ENCODE measurements at places on chromosomes 3 and 15.

- DNase-seq: no peak
Measured at GRCh38 chr15:33581032-33581431, 270.3 kb downstream of the RYR3 start.

DNA sequence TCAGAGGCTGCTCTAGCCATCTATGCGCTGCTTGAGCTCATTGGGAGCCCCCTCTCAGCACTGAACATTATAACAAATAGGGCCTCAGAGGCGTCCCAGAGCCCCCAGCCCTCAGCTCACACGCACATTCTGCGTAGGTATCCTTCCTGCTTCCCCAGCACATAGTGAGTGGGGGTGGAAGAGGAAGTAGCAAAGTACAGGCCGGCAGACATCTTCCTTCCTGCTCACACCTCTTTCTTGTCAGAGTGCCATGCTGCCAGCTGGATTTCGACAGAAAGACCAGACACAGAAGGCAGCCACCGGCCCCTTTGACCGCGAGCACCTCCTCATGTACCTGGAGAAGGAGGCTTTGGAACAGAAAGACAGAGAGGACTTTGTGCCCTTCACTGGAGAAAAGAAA lies 16.6 kb downstream of the TMOD2 start:
- DNase-seq: peak; percentile 34

GRCh38 chr3:160765211-160765610 lies 9.2 kb downstream of the PPM1L start:
- no peak for DNase-seq

- DNase-seq: no peak
Measured at GRCh38 chr15:61759639-61760038, 300.6 kb downstream of the VPS13C start.

GRCh38 chr3:134242649-134243617 lies 7.7 kb downstream of the RYK start:
- DNase-seq: no peak

GRCh38 chr3:5423523-5423922 lies 236.0 kb downstream of the EDEM1 start:
- no peak for DNase-seq

GRCh38 chr15:71562251-71562650 lies 248.1 kb upstream of the NR2E3 start:
- DNase-seq: no peak

DNA sequence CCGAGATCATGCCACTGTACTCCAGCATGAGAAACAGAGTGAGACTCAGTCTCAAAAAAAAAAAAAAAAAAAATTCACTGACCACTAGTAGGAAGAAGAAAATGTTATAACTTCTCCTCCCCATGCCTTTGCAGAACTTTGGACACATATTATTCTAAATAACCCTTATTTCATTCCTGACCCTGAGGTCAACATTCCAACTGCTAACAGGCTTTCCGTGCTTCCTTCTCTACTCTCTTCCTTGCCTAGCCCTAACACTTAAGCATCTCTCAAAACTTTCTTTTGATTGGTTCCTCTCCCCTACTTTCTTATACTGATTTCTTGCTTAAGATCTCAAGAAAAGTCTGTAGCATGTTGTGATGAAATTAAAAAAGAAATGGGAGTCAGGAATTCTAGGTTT lies 146.8 kb downstream of the MEX3B start:
- DNase-seq: no peak

DNA sequence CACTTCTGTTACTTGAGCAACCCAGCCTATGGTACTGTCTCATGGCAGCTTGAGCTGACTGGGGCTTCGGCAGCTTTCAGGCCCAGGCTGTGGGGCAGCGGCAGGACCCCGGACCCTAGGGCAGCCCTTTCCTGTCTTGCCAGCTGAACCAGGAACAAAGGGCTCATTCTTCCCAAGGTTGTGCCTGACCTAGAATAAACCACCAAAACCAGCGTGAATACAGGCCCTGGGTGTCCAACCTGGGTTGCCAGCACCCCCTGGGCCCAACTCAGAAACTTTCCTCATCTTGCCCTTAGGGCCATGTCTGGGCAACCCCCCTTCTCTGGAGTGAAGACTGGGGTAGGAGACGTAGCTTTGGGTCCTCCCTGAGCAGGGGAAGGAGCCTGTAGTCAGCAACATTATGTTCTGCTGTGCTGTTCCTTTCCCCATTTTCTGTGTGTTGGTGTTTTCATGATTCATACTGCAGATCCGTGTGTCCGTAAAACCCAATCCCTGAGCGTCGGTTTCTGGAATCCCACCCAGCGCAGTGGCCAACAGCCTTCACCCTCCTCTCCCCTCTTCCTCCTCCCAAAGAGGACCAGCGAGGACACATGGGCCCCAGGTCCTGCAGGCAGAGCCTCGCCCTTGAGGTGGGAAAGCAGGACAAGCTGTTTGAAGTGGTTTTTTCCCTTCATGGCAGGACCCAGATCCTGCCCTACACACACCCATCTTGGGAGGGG lies 33.5 kb downstream of the TKT start:
- DNase-seq: no peak

DNA sequence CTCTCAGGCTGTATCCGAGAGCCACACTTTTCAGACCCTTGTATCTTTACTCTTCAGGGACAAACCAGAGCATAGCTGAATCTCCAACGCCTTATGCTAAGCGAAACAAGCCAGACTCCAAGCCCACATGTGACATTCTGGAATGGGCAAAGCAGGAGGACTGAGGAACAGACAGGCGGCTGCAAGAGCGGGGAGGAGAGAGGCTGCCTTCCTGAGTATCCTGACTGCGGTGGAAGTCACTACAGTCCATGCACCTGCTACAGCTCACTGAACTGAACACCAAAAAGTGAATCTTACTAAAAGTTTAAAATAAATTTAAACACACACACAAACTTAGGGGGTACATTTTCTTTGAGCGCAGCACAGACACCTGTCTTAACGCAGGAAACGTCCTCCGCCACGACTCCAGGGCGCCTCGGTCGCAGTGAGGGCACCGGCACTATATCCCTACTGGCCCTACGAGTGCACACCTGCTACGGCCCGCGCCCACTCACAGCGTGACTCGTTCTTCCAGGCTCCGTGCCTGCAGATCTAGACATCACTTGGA lies 1.4 kb downstream of the CYFIP1 start:
- no peak for DNase-seq

DNA sequence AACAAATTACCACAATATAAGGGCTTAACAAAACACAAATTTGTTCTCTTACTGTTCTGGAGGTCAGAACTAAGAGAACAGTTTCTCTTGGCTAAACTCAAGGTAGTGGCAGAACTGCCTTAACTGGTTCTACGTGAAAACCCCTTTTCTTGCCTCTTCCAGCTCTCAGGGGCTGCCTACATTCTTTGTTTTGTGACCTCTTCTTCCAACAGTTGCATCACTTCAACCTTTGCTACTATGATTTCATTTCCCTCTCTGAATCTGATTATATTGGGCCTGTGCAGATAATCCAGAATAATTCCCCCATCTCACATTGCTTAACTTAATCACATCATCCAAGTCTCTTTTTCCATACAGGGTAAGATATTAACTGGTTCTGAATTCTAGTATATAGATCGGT lies 624.6 kb downstream of the ZPLD1 start:
- DNase-seq: no peak

GRCh38 chr3:78285032-78285728 lies 1245.3 kb downstream of the ROBO2 start:
- DNase-seq: no peak

DNA sequence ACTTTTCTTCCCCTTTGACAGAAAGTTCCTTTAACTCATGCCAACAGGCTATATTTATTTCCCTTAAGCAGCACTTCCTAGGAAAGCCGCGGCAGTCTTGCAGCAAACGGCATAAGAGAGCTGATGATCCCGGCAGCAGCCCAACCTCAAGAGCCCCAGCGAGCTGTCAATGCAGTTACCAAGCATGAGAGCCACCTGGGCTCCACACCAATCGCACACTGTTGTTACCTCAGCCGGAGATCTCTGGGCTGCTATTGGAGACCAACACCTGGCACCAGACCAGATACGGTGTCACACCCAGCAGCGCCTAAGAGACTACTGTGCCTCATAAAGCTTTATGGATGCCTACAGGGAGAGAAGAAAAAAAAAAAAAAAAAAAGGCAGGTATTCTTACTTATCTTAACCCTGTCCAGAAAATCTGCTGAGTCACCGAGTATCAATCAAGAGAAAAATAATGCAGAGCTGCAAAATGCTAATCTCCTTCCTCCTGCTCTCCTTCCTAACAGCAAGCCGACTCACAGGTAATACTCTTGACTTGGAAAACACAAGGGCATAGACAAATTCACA lies 11.7 kb downstream of the ABCC5 start:
- DNase-seq: no peak

GRCh38 chr3:39350714-39351113 lies 21.2 kb downstream of the CCR8 start:
- no peak for DNase-seq

GRCh38 chr3:119350114-119350513 lies 55.9 kb downstream of the ARHGAP31 start:
- no peak for DNase-seq

DNA sequence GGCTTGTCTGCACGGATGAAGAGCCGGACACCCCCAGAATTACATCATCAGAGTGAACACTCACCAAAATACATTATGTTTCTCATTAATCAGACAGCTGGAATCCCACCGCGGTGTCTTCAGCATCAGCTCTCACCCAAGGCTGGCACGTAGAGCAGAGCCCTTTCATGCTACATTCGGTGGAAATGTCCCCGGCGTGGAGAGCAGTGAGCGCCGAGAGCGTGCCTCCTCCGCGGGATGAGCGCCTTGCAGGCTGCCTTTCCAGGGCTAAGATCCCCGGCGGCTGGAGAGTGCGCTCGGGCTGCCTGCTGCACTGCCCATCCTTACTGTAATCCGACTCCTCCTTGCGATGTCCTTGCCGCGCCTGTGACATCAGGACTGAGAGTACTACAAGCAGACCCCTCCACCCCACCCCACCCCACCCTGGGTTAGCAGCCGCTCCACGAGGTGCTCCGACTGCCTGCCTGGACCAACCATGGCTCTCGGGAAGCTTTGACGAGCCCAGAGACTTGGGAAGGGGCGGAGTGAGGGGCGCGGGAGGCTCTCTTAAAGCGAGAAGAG lies at the start of gene ZNF385D:
TSS of gene ZNF385D (minus strand) at position 380 of the 561 bp plus-strand sequence. CDS start at position 86, 294 bp downstream.
- DNase-seq: no peak

GRCh38 chr15:38254051-38254883 lies 1.6 kb downstream of the SPRED1 start:
- DNase-seq: no peak

DNA sequence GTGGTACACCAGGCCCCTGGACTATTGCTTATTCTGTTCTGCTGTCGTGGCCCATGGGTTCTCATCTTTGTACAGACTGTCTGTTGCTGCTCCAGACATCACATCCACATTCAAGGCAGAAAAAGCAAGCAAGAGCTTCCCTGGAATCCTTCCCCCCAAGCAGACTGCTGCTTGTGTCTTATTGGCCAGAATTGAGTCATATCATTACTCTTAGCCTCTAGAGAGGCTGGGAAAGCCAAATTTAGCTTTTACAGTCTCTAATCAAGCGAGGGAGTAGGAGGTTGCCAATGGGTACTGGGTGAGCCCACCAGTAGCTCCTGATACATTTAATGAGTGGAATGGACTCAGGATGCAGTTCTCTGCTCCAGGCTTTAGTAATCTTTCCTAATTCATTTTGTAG lies 39.4 kb downstream of the RAB6B start:
- DNase-seq: no peak

DNA sequence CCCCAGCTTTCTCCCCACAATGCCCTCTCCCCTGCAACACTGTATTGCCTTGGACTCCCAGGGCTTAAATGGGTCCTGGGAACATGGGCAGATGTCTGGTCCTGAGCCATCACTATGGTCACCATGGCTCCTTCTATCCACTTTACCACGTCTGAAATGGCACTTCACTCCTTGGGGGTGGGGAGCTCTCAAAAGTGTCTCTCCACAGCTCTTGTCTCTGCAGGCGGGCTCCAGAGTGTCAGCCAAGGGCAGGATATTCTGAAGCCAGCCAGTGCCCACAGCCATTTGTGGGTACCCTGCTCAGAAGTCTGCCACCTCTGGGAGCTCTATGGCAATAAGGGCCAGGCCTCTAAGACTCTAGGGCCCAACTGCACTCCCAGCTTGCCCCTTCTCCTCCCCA lies 163.9 kb downstream of the PPM1L start:
- no peak for DNase-seq

DNA sequence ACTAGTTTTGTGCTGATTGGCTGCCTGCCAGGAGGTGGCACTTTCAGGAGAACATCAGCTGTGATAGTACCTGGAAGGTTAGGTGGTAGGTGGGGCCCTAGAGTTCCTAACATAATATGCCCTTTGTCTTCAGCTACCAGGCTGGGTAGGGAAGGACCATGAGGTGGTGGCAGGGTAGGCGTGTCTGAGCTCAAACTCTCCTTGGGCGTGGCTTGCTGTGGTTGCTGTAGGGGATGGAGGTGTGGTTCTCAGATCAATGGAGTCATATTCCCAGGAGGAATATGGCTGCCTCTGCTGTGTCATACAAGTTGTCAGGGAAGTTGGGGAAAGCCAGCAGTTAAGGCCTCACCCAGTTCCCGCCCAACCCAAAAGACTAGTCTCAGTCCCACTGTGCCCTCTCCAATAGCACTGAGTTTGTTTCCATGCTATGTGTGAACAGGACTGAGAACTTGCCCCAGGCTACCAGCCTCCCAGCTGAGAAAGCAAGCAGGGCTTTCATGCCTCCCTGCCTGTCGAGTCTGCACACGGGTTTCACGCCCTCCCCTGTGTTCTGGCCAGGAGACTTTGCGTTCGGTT lies 107.7 kb downstream of the CHCHD4 start:
- DNase-seq: no peak

DNA sequence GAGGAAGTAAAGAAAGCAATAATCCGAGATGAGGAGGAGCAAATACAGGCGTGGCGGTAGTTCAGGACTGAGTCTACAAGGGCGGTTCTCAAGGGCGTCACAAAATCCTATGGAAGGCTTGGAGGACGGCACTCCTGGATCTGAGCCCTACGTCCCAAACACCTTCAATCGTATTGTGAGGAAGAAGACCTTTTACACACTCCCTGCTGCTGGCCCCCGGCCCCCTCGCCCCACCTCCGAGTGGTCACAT lies 747 bp downstream of the PLD1 start:
- no peak for DNase-seq

GRCh38 chr3:53703630-53704362 lies 142.4 kb downstream of the CHDH start:
- no peak for DNase-seq

DNA sequence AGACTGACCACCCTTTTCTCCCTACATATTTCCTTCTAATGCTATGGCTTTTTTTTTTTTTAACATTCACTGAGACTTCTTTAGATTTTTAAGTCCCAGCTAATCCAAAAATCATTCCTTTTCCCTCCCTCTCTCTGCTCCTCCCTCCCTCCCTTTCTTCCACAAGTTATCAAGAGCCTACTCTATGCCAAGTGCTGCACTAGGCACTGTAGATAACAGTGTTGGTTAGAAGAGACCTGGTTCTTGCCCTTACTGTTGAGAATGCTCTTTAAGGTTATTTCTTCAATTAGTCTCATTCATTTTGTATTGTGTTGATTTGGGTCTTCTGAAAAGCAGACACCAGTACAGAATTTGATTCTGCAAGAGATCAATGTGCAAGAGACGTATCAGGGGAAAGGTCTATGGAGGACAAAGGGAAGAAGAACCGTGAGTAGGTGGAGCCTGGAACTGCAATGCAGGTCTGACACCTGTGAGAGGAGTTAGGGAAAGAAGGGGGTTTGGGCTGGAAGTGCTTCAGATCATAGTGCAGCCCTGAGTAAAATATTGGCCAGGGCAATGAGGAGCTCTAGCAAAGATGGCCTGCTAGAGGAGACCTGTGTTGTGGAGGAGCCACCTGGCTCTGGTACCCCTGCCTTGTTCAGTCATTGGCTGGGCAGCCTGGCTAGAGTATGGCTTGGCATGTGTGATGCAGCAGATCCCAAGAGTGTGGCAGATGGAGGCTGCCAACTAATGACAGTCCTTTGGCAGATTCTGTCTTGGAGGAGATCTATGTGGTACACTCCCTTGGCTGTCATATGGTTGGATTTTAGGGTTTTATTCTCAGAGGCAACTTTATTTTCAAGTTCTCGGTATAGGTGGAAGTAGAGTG lies 9.7 kb upstream of the PCOLCE2 start:
- DNase-seq: no peak
